ENCODE measurements at places on chromosomes 13 and 19.

DNA sequence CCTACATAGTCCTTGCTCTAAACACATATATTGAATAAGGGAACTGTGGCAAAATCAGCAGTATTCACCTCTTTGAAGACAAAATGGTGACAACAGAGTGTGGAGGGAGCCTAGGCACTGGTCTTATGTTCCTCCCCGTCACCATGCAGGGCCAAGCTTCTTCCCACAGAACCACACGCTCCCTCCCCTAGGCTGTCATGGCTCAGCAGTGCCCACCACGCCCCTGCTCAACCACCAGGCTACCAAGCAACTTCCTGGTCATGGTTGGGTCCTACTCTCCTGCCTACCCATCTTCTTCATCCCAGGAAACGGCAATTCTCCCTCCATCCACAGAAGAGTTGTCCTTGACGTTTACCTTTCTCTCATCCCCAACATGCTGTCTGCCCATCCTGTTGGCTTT lies 126.1 kb downstream of the CRYL1 start:
- DNase-seq, result no peak

GRCh38 chr19:13060233-13060963 lies 42.3 kb downstream of the LYL1 start:
- peak; percentile 50 for DNase-seq

- no peak for DNase-seq
Observed at GRCh38 chr13:110109140-110109783, 197.7 kb downstream of the COL4A1 start.

GRCh38 chr13:27006519-27007161 lies 165.0 kb downstream of the USP12 start:
- DNase-seq, result no peak

DNA sequence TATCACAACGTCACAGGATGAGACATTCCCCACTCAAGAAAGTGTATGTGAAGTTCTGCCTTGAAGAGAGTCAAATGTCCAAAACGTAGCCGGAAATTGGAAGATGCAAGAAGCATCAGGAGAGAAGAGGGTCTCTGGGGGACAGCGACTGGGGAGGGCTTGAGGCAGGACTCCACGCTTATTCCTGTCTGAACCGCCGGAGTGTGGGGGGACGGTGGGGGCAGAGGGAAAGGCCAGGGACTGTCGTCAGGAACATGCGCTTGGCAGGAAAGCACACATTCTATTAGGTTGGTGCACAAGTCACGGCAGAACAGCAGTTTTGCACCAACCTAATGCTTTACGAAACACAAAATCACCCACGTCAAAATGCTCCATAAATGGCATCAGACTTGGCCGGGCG lies 95.3 kb upstream of the TM9SF2 start:
- no peak for DNase-seq

DNA sequence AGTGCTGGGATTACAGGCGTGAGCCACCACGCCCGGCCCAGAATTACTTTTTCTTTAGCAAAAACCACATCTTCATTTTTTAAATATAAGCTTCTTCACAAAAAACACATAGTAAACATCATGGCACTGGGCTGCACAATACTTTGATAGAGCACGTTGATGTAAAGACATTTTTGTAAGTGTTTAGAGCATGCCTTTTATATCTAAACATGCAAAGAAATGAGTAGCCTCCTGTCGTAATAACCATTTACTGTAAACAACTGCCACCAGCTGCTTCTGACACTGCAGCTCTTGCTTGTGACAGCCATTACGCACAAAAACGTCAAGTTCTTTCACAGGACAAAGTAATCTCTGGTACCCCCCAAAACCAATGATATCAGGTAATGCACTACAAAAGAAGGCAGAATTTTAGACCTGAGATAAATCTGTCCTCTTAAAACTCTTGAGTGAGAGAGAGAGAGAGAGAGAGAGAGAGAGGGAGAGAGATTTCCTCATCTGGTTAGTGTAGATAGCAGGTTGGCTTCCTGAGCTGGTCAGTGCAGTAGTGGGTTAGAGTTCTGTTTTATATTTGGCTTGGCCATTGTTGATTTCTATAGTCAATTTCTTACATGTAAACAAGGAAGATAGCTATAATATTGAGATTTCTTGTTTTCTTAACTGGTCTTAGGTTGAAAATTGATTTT lies 6.7 kb upstream of the ZNF548 start:
- no peak for DNase-seq

DNA sequence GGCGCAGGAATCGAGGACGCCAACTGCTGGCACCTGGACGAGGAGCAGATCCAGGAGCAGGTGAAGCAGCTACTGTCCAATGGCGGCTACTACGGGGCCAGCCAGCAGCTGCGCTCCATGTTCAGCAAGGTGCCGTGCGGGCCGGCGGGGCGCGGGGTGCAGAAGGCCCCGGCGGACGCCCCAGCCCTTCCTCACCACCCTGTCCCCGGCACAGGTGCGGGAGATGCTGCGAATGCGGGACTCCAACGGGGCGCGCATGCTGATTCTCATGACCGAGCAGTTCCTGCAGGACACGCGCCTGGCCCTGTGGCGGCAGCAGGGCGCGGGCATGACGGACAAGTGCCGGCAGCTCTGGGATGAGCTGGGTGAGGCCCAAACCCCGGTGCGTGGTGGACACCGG lies 13.6 kb downstream of the ZSWIM4 start:
- DNase-seq, result no peak

DNA sequence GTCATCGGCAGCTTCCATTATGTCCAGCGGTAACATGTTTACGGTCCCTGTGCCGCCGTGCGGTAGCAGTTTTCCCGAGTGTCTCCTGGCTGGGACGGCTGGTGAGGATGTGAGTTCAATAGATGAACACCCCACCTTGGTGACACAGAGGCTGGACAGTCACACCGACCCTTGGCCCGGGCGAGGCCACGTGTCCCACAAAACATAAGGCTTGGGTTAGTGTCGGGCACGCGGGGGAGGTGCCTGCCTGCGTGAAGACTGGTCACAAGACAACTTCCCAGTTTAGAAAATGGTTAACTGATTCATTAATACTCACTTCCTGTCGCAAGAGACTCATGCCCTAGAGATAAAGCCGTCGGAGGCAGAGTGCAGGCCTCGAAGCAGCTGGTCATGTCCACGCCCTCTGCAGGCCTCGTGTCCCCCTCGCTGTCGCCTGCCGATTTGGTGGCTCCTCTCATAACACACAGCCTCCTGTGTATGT lies 17.2 kb downstream of the RASA3 start:
- peak; percentile 66 for DNase-seq

DNA sequence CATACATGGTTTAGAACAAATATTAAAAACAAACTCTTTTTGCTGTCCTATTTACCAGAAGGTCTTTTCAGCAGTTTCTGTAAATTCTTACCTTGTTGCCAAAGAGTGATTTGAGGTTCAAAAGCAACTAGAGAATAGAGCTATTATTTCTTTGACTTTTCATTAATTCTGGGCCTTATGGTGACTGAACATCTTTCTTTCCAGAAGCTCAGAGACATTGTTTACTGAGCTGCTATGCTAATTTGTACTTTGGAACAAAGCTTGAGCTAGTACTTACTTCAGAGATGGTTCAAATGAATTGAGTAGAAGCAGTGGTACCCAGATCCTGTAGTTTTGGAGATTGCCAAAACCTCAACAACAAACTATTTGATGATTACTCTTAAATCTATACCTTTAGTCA lies 331.2 kb downstream of the SPRY2 start:
- DNase-seq, result no peak

- DNase-seq, result no peak
Observed at GRCh38 chr13:101474419-101474957, 22.0 kb downstream of the ITGBL1 start.

DNA sequence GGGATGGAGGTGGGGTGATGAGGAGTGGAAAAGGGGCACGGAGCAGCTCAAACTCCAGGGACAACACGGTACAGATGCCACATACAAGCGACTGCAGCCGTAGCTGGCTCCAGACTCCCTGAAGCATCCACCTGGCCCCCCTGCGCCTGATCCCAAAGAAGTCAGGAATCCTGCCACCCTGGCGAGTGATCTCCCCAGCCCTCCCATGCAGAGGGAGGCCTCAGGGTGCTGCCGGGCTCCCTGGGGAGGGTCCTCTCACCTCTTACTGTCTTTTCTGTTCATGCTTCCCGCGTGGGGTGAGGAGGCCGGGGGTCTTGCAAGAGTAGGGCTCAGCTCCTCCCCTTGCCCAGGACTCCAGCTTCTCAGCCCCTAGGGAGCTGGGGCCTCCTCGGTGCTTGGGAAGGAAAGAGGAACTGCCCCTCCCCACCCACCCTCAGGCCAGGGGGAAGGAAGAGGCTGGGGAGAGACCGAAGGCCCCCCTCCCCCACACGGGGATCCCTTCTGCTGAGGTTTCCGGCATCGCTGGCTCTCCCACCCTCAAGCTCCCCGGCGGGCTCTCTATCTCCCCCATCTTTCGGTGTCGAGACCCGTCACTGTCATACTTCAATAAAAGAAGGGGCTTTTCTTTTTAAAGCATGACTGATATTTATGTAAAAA lies at the start of gene RASGRP4:
RASGRP4 (minus strand) TSS at position 410 of the 657 bp plus-strand sequence; CDS start at position 282, 128 bp downstream.
- DNase-seq, result no peak

DNA sequence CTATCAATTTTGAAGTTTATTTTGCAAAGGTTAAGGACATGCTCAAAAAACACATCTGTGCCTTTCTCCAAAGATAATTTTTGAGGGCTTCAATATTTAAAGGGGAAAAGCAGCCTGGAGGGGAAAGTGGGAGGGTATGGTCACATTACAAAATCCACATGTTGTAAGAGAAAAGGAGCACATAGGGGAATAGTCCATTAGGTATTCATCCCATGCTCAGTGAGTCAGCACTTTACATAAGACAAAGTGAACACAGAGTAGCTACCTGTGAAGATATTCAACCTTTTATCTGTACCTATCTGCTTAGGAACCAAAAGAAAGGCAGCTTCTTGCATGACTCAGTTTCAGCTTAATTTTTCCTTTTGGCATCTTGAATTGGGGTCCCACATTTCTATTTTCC lies 932.0 kb downstream of the SLITRK6 start:
- DNase-seq, result no peak

GRCh38 chr19:51122112-51122981 lies 2.4 kb upstream of the SIGLEC9 start:
- DNase-seq, result no peak

DNA sequence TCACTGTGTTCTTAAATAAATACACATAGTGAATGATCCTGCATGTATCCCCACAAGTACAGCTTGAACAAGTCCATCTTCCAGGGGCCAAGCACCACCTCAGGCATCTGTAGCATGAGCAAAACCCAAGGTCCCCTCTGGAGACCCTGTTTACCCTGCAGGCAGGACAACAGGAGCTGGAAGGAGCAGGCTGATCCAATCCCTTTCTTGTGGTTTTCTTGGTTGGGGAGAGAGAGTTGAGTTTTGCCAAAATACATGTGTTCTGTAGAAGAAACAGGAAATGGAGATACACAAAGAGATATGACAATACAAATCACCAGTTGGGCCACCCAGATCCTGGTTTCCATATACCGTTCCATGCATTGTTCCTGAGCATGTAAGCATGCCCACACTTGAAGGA lies 92.8 kb downstream of the SHISA2 start:
- no peak for DNase-seq

DNA sequence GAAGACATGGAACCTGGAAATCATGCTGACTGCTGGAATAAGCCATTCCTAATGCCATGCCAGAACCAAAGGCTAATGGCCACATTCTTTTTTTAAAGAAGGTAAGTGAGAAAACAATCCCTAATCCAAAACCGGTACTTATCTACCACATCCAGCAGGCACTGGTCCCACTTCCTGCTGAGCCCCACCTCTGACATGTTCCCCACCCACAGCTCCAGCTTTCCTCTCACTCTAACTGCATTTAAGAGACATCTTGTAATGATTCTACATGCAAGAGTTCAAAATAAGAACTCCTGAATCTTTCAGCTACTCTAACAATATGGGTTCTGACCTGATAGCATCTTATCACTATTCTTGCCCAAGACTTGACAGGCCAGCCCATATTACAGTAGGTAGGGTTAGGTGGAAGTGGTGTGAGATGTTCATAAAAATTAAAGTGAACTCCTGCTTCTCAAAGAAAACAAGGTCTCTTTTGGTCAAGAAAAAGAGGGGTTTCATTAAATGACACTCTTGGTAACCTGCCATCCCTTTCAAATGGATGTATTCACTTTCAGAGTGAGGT lies 41.9 kb downstream of the N4BP2L2 start:
- DNase-seq, result no peak

DNA sequence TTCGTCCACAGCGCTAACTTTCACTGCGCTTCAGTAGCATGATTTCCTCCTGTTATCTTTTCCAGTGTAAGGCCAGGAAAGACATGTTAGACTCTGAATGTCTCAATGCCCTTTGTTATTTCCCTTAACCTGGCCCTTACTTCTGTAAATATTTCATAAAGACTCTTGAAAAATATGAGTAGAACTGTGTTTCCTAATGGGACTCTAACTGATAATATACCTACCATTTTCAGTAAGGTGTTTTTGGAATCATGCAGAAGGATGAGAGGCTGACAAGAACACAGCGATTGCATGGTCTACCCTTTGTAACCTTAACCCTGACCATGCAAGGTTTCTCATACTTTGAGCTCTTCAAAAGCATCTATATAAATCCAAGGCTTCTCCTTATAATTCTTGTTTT lies 550.1 kb downstream of the SLITRK6 start:
- DNase-seq, result no peak

DNA sequence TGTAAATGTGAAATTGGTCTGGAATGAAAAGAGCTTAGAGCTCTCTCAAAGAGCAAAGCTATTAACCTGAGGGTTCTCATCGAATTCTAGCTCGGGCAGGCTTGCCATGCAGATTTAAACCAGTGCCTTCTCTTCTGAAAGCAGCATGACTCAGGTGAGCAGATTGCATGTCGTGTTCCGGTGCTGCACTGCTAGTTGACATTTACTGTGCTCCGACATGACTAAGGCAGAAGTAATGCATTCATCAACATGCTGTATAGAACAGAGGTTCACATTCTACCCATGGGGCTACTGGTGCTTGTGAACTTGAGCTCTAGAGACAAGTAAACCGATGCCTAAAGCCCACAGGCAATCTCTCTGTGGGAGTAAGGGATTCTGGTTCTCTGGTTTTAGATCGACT lies 947.7 kb downstream of the EFNB2 start:
- DNase-seq, result no peak

- DNase-seq, result no peak
Observed at GRCh38 chr13:60018536-60018935, 145.2 kb downstream of the DIAPH3 start.

DNA sequence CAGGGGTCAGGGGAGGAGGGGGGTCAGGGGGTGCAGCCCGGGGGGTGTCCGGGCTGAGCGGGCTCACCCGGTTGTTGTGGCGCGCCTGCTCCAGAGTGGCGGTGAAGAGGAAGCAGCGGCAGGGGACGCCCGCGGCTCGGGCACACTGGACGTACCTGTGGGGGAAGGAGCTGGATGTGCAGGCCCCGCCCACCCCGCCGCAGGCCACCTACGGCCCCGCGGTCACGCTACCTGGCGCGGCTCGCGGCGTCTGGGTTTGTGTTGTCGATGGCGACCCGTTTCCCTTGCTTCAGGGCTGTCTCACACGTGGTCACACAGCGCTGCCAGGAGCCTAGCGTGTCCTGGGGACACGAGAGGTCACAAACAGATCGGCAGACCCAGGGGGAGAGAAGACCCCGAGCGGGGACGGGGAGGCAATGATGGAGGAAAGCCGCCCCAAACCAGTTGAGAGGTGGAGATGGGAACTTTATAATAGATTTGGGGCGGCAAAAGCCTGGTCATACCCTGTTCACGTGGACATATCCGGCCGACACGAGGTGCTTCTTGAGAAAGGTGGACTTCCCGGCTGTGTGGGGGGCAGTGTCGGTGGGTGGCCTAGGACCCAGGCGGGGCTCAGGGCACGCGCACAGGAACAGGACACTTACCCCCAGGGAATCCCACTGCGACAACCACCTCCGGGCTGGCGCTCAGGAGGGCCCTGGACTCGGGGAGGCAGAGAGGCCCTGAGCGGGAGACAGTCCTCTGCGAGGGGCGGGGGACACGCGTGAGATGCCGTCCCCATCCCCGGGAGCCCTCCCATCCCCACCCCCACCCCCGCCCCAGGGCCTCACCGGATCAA lies 5.6 kb downstream of the PNKP start:
- peak; percentile 65 for DNase-seq
